ENCODE measurements at places on chromosomes 2 and 18.

GRCh38 chr2:171432206-171432968 lies 1.4 kb downstream of the METTL8 start:
- DNase-seq: no peak

GRCh38 chr2:39469807-39470206 lies 32.7 kb upstream of the MAP4K3 start:
- DNase-seq: no peak

DNA sequence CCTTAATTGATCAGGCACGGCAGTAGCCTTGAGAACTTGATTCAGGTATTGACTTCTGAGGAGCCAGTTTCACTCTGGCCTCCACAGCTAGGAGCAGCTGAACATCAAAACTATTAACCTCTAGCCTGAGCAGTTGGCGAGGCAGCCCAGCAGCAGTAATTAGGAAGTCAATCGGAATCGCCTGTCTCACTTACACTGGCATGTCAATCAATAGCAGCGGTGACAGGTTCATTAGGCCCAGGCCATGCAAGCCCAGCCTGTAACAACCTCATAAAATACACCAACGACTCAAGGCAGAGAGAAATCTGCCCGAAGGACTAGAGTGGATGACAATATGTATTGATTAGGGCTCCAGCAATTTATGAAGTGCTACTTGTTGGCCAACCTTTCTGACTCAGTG lies 255.4 kb upstream of the SKOR2 start:
- no peak for DNase-seq

DNA sequence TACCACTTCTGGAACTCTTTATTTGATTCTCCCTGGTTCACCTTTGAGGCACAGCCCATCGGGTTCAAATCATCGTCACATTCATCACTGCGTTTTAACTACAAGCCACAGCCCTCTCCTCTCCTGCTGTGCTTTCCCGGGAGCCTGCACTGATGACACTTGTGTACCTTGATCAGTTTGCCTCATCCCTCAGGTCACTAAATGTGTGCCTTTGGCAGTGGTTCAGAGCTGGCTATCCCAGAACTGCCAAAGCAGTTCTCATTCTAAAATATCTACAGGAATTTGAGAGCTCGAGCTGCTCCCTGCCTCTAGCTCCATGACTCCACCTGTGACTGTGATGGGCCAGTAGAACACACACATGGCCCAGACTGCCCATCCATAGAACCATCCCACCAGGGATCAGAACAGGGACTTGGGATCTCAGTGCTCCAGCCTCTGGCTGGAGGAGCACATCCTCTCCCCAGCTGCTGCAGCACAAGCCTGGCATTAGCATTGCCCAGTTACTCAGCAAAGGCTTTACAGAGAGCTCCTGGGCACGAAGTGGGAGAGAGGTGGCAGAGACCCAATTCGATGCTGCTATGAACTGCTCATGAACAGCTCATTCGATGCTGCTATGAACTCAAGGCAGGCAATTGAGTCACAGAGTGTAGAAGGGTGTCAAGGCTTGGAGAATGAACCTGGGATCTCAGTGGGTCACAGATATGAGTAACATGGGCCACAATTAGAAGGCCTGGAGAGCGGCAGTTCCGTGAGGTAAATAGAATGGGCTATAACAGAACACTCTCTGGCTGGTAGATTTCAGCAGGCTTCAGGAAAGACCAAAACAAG lies 41.9 kb downstream of the EVA1A start:
- no peak for DNase-seq

DNA sequence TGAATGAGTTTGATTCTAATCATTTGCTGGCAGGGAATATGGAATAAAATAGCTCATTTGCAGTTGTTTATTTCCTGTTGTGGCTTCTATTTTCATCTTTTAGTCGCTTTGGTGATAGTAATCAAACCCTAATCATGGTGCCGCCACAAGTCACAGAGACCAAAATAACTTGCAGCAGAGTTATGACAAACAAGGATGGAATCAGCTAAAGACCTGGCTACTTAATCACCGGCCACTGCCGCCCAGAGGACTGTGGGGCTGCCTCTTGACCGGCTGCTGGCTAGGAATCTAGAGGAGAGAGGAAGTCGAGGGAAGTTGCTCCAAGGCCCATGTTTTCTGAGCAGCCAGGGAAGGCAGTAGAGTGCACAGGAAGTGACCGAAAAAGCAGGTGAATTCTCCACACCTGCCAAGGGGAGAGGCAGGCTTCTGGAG lies 5.1 kb upstream of the SMAD7 start:
- peak; percentile 32 for DNase-seq

DNA sequence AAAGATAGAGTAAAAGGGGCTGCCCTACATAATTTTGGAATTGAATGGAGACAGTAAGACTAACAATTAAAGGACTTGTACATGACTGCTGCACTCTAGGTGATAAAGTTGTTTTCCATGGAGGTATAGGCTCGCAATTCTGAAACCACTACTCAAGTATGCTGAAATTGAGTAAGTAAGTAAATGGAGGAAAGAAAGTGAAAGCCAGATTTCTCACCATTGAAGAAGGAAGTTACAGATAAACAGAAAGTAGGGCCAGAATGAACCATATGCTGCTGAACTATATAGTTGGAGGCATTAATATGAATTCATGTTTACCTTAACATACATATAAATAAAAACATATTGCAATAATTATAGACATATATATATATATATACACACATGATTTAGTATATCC lies 225.7 kb upstream of the ST6GAL2 start:
- no peak for DNase-seq

GRCh38 chr2:151526572-151527090 lies 116.9 kb downstream of the RIF1 start:
- DNase-seq: no peak

DNA sequence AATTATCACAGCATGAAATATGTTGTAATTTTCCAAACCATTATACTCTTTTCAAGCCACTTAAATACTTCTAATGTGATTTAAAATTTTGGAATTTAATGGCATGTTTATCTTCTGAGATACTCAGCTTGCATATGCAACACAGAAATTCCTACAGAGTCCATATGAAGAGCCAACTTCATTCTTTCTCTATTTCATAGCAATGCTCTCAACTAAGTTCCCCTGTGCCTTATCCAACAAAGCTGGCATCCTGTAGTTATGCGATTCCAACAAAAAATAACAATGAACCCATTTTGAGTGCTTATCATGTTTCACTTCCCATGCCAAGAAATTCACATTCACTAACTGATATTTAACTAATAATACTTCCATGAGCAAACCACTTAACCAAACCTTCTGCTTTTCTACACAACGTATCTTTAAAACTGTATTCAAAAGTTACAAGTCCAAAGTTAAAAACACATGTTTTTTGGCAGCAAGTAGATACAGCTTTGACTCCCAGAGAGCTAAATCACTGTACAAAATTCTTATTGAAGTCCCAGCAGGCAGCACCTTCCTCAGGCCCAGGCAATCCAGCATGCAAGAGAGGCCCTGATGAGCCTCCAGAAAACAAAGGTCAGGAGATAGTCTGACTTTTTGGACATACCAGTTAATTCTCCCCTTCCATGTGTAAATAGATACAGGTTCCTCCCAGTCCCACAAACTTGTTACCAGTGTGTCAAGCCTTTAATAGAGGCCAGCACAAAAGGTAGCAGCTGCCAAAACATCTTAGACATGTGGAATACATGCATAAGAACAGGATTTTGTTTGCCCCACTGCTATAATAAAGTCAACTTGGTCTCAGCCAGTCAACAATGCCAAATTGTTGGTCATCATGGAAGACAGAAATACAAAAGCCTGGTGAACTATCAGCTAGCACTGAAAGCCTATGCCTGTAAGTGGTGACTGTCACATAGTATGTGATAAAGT lies 113.1 kb upstream of the WDR75 start:
- DNase-seq: no peak

- DNase-seq: no peak
Observed at GRCh38 chr2:167333245-167333644, 445.0 kb downstream of the XIRP2 start.

GRCh38 chr2:167404627-167405284 lies 516.5 kb downstream of the XIRP2 start:
- no peak for DNase-seq

DNA sequence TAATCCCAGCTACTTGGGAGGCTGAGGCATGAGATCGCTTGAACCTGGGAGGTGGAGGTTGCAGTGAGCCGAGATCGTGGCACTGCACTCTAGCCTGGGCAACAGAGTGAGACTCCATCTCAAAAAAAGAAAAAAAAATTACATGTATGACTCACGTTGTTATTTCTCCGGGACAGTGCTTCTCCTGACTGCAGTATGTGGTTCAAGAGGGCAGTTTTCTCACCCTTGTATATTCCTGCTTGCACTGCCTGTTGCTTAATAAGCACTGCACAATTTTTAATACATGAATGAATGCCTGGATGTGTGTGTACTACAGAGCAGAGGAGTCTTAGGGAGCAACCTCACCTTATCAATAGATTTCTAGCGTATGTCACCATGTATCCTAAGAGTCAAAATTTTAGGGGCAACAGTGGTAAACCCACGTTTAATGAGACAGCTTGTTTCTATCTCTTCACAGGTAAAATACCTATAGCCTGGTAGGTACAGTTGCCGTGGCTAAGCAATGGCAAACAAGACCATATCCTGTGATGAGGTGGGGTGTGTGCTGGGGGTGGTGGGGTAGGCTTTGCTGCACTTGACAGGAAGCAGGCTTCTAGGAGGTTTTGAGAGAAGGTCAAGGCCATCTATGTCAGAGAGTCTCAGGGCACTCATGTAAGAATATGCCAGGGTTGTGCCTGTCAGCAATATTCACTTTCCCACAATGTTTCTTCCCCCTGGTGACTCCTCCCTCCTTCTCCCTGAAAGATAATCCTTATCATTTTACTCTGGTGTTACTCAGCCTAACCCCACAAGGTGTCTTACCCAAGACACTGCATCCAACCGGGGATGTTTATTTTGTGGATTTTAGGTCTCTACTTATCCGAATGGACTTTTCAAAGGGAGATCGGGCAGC lies 36.9 kb upstream of the MEX3C start:
- DNase-seq: no peak

DNA sequence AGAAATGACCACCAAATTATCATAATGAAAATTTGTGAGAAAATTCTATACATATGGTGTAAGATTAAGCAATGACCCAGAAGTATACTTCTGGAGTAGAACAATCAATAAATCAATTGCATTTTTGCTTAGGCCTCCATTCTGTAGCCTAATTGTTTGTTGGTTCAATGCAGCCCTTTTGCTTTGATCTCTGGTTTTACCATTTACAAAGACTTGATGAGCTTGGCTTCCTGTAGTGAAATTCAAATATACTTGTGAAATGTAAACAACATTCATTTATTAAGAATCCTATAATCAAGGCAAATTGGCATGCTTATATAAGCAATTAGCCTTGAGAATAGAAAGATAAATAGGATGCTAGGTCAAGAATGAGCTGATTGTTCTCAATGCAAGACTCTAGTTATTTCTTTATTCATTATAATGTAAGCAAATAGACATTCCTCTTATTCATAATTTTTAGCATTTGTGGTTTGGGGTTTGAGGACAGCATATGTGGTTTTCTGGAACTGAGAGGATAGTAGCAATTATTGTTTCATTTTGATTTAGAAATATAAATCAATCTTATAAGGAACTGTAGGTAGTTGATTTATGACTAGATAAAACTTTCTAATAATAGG lies 9.7 kb downstream of the FMNL2 start:
- no peak for DNase-seq

GRCh38 chr2:166464187-166464586 lies 29.9 kb downstream of the SCN7A start:
- no peak for DNase-seq

DNA sequence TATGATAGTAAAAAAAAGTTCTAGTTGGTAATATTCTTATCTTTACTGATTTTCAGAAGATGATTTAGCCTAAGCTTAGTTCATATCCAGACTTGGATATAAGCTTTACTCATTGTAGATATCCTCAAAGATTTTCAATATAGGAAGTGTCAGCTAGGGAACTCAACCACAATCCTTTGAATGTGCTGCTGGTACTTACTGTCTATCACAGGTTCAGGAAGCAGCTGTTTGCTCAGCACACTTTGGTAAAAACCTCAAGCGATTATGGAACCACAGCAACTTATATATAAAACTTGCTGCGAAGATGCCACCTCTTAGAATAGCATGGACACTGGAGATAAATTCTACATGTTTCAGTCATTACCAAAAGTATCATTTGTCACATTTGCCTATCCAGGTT lies 60.1 kb upstream of the TNFRSF11A start:
- no peak for DNase-seq

DNA sequence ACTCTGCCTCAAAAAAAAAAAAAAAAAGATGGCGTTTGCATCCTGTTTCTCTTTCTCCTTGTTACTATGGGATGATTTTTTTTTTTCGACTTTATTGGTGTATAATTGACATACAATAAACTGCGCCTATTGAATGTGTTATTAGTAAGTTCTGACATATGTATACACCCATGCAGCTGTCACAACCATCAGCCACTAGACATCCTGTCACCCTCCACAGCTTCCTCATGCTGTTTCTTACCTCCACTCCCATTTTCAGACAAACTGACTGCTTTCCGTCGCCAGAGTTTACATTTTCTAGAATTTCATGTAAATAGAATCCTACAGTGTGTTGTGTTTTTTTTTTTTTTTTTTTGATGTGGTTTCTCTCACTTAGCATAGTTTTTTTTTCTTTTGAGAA lies 27.9 kb downstream of the RRM2 start:
- DNase-seq: no peak

- DNase-seq: no peak
Observed at GRCh38 chr2:36058076-36058475, 297.5 kb upstream of the CRIM1 start.

DNA sequence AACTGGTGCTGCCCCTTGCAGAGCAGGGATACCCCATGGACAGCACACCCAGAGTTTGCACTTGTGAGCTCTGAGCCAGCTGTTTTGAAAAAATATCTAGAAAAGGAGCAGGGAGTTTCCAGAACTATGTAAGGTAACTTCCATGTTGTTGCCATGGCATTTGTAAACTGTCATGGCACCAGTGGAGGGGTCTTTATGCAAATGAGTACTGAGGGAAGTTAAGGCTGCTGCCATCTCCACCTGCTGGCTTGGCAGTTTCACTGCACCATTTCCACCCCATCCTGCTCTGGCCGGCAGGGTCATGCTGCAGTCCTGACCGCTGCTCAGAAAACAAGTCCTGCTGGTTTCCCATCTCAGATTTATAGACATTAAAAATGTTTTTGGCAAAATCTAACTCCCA lies 52.3 kb upstream of the SNTG2 start:
- DNase-seq: peak; percentile 40

DNA sequence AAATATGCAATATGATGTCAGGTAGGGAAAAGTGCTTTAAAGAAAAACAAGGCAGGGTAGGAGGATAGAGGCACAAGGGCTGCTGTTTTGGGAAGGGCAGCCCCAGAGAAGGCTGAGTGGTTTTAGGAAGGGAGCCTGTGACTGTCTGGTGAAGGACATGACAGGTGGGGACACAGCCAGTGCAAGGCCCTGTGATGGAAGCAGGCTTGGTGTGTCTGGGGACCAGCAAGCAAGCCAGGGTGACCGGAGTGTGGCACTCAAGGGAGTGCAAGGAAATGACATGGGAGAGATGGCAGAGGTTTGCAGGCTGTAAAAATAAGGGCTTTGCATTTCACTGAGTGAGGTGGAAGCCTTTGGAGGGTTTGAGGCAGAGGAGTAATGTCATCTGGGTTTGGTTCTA lies 62.0 kb downstream of the LTBP1 start:
- no peak for DNase-seq

Measured in K562 (cell line).